ENCODE measurements at places on chromosomes 1 and 21.

DNA sequence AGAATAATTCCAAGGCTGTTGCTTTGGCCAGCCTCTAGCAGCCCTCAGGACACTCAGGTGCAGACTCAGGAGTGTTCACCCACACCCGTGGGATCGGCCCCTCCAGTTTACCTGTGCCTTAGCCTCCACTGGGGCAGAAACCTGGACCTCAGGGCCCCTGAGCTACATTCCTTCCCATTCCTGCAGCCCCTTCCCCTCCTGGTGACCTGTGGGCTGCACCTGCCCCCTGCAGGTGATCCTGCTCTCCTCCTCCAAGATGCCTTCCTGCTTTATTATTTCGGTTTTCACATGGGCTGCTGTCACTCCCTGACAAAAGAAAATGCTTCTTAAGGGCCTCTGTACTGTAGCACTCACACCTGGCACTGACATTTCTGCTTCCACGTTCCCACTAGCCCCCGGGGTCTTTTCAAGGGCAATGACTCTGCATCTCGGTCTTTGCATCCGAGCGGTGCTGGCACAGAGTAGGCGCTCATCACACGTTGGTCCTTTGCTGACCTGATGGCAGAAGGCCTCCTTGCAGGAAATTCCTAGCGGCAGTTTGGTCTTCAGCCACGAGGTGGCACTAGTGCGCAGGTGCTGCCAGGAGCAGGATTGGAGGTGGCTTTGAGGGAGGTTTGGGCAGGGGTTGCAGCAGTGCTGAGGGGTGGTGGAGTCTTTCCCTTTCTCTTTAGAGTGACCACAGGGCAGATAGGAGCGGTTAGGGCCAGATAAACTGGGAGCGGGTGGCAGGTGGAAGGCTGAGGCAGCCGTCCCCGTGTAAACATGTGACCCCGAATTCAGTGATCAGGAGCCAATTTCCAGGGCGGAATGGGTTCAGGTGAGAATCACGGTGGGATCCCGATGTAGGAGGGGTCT lies 25.3 kb upstream of the ETV3 start:
- DNase-seq = peak; percentile 73

GRCh38 chr1:95537176-95537575 lies 303.2 kb downstream of the RWDD3 start:
- DNase-seq = no peak

DNA sequence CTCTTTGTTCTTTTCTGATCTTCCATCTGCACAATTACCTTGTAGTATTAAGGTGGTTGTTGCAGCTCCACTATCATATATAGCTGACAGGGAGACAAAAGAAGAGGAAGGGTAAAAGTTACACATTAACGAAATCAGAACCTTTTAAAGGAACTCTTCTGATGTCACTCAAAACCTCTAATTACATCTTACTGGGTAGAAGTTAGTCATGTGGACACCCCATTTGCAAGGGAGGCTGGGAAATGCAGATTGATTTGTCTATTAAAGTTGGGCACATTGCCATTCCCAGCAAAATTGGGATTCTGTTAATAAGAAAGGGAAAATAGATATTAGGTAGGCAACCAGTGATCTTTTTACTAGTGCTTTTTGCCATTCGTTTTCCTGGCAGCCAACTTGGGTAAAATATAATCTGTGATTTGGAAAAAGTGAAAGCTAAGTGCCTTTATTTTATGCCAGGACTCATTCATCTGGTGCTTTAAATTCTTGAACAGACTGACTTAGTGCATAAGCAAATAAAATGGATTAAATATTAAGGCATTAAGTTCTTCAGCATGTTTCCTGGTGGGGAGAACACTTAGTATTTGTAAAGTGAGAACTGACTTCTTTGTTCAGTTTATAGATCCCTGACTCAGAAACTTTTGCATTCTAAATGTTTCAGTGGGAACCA lies 71.3 kb downstream of the DNM3 start:
- no peak for DNase-seq

DNA sequence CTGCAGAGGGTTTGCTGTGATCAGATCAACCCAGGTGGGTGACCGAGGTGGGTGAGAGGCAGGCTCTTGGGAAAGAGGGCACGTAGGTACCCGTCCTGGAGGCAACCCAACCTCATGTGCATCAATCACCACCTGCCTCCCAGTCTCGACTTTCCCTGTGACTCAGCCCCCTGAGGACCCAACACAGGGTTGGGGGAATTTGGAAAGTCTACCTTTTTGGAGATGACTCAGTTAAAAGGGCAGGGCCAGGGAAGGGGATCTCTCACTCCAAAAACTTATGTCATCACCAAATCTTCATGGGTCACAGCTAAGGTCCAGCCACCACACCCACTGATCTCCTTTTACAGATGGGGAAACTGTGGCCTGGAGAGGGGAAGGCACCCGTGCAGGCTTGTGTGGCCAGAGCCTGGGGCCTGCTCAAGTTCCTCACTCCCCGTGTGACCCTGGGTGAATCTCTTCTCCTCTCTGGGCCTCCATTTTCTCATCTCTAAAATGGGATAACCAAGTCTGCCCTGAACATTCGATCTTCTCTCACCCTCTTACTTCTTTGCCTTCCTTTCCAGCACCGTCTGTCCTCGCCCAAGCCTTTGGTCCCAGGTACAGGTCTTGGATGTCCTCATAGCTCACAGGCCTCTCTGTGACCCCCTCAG lies 34.6 kb upstream of the WNT4 start:
- DNase-seq = no peak

DNA sequence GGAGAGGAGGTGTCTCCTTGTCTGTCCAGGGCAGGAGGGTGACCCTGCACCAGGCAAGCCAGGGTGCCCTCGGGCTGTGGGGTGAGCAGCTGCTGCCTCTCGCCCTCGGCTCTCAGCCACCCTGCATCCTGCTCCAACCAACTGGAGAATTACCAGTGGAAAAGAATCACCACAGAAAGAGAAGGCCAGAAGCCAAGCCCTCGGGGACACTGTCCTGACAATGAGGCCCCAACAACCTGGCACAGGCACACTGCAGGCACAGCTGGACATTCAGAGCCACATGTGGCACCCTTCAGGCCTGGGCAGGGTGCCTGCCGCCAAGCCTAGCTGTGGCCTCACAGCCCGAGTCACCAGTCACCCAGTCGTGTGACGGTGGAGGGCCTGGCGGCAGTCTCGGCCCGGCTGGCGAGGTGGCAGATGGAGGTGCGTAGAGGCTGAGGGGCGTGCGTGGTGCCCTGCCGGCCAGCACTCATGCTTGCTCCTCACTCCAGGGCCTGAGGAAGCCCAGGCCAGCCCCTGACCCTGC lies 12.0 kb downstream of the MEGF6 start:
- no peak for DNase-seq

DNA sequence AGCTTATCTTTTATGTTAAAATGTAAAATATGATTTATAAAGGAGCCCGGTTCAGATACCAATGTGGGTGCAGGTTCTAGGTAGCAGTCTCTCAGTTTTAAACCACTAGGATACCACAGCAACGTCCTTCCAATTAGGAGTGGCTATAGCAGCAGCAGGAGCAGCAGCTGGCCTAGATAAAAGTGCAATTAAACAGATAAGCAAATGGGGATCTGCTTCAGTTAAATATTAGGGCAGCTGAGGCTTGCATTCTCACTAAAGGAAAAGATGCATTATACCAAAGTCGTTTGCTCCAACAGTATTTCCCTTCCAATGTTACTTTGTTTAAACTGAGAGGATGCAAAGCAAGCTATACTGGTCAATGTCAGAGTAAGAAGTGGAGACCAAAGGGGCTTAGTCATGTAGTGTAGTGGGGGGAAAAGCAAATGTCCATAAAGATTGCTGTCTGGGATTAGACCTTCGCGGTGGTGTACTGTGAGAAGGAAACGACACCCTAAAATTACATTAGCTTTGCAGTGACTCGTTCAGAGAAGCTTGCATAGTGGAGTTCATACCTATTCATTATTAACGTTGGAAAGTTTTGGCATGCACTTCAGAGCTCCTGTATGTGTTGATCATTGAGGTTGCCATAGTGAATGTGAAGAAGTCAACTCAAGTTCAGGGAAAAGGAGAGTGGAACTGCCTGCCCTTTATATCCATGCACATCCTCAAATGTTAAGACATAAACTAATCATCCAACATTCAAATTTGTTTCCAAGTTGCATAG lies 272.2 kb downstream of the VAV3 start:
- DNase-seq = no peak

GRCh38 chr1:196515904-196516303 lies 92.3 kb downstream of the KCNT2 start:
- DNase-seq = no peak

- no peak for DNase-seq
These were observed 61.4 kb downstream of the PPP2R5A start for GRCh38 chr1:212346601-212347000.

DNA sequence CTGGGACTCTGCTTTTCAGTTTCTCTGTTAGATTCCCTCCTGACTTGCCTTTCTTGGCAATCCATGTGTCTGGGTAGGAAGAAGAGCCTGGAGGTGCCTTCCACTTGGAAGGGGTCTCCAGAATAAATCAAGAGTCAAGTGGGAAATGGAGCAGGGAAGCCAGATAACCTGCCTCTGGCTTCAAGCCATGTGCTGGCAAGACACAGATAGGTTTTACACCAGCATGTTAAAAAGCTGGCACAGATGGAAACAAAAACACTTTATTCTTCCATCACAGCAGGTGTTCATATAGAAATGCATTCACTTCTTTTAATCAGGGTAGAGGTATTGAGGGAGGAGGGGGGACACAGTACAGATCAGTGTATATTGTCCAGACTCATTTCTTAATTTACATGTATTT lies 356.9 kb upstream of the RUNX1 start:
- no peak for DNase-seq

DNA sequence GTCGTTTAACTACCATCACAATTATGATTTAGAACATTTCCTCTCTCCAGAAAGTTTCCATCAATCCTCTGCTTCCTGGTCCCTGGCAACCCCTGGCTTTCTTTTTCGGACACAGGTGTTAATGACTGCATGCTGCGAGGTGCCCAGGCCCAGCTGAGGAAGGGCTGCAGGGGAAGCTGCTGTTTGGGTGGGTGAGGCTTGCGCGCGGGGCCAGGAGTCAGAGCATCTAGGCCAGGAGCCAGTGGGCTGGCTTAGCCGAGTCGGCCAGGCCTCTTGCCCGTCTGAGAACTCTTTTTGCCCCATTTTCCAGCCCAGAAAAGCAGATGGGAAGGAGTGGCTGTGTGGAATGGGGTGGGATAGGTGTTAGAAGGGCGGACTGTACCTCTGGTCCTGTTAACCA lies 51.5 kb downstream of the NAV1 start:
- DNase-seq = no peak

- DNase-seq = peak; percentile 4
These were observed 87.4 kb downstream of the FASLG start for GRCh38 chr1:172746091-172746949.

DNA sequence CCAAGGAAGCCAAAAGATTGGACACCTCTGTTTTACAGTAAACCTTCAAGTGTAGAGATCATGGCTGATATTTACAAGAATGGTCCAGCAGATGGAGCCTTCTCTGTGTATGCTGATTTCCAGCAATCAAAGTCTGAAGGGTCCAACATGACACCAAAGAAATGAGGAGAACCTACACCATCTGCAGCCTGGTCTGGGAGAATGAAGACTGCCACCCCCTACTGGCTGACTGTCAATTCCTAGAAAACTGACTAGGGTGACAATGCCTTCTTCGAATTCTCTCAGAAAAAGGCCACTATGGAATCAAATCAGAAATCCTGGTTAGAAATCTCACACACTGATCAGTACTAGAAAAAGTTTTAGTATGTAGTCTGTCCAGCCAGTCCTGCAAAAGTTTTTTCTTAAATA lies 83.3 kb downstream of the CDC42BPA start:
- DNase-seq = no peak

DNA sequence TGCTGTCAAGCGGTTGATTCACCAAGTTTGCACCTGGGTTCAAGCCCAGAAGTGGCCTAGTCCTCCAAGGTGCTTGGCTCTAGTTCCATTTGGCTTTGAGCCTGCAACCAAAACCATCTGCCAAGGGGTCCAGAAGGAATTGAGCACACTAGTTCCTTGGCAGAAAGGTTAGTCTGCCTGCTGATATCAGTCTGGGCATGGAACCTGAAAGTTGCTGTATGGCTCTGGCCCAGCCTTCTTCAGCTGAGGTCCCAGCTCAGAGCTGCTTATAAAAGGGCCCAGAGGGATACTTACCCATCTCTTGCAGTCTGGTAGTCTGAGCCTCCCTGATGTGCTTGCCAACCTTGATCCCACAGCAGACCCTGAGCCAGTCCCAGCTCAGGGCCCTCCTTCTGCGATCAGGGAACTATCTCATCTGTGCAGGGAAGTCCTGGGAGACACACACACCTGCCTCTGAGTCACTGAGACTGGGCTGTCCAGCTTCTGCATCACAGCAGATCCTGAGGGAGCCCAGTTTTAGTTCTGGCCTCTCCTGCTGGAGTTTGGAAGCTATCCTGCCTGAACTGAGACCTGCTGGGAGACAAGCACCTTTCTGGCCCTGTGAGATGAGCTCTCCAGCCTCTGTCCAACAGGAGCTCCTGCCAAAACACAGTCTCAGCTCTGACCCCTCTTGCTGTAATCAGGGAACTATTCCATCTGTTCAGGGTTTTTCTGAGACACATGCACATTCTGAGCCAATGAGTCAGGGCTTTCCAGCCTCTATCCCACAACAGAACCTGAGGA lies 75.8 kb downstream of the CTH start:
- no peak for DNase-seq

DNA sequence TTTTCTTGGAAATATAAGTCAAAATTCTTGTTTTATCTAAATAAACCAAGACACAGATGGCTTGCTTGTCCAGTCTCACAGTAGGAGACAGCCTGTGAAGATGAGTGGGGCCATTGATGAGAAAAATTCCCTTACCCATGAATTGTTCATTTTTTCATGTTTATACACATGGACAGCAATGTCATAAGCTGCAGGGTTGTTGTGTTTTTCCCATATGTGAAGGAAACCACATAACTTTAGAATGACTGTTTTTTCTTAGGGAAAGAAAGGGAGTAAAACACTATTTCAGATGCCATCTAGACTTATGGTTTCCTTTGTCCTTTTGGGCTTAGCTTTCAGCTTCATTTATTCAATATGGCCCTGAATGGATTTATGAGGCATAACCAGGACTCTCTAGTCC lies 622.5 kb upstream of the NR5A2 start:
- no peak for DNase-seq

DNA sequence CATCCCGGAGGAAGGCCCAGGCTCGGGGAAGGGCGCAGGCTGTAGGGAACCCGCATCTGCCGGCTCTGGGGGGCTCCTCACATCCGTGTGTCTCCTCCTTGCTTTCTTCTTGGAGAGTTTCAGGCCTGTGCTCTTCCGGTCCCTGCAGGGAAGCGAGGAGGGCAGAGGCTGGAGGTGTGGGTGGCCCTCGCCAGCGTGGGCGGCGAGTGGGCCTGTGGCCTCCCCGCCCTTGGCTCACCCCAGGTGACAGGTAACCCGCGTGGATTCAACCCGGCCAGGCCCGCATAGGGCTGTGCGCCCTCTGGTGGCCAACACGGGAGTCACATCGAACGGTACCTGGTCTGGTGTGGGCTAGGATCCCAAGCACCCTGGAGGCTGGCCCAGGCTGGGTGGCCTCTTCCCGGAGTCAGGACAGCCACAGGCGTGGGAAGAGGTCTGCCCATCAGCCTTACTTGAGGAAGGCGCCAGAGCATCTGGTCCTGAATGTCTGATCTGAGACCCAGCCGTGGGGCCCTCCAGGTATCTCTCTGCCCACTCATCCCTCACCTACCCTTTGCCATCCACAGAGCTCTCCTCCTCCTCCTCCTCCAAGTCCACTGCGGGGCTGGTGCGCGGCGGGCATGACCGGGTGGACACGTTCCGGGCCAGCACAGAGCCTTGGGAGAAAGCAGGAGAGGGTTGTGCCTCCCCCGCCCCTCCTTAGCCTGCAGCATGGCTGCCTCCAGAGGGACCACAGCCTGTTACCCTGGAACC lies 9.6 kb upstream of the TNFRSF25 start:
- DNase-seq = peak; percentile 85
